ENCODE measurements at places on chromosomes 13 and 19.

DNA sequence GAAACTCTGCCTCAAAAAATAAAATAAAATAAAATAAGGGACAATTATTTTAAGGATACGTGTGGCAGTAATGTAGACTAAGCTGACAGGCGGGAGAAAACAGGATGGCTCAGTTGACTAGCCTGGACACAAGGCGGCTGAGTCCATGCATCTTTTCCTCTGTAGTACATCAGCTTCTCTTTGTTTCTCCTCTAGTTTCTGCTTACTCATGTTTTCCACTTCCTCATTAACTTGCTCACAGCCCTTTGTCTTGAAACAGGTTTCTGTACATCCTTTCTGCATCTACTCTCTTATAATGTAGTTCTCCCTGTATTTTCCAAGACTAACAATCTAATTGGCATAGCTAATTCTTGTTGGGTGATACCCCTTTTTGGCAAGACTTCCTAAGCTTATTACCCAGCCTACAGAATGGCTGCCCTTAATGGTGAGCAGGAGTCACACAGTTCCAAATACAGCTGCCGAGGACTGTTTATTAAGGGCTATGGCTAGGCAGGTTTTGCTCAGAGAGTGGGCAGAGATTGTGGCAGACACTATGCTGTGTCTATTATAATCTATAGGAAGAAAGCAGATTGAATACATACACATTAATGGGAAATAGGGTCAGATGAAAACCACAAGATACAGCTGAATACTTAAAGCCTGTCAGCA, 58.7 kb upstream of the KLF5 start:
- peak; percentile 23 for DNase-seq

- no peak for DNase-seq
Observed at GRCh38 chr13:74625541-74625940, 491.3 kb upstream of the KLF12 start.

- no peak for DNase-seq
Observed at GRCh38 chr19:29789007-29789406, 22.8 kb upstream of the CCNE1 start.

GRCh38 chr19:28718909-28719308, 494.0 kb downstream of the UQCRFS1 start:
- no peak for DNase-seq

- peak; percentile 88 for DNase-seq
Observed at GRCh38 chr19:37655301-37655688, at the start of gene ZFP30. ZFP30 (minus strand) TSS chr19:37655465; CDS start chr19:37647822, 7,643 bp downstream.

GRCh38 chr13:105346141-105346775, 1189.2 kb downstream of the EFNB2 start:
- DNase-seq, result no peak

DNA sequence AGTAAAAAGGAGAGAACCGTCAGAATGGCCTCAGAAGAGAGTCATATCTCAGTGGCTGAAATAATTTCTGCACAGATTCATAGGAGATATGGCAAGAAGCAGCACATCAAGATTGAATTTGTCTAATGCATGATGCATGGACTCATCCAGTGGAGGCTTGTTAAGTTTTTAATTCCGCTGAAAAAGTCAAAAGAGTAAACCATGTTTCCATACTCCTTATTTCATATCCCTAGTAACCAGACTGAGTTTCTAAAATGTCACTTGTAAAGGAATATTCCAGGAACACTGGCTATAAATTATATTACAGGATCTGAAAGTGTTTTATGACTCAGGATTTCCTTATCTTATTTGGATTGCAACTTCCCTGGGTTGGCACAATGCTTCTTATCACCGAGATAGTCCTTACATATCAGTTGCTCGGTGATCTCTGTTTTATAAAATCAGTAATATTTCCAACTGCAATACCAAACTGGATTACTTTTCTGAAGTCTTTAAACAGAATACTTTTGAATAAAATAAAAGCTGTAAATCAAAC, 180.2 kb upstream of the TSC22D1 start:
- no peak for DNase-seq
